ENCODE measurements at places on chromosomes 4 and X.

GRCh38 chrX:22526339-22526738 lies 253.6 kb downstream of the CBLL2 start:
- no peak overlapping the region for H3K4me3 ChIP-seq
- peak; percentile 77 for DNase-seq
- H3K27me3 ChIP-seq: no peaks in the 10 kb centered on the region
- no peaks in the 10 kb centered on the region for H3K4me1 ChIP-seq
- no peaks in the 10 kb centered on the region for H3K36me3 ChIP-seq
- no peak overlapping the region for H3K27ac ChIP-seq

GRCh38 chrX:71224098-71224708 lies 1.2 kb downstream of the GJB1 start:
- no peaks in the 10 kb centered on the region for H3K27me3 ChIP-seq
- no peaks in the 10 kb centered on the region for H3K4me1 ChIP-seq
- H3K36me3 ChIP-seq: no peaks in the 10 kb centered on the region
- DNase-seq: no peak
- H3K4me3 ChIP-seq: no peak overlapping the region

DNA sequence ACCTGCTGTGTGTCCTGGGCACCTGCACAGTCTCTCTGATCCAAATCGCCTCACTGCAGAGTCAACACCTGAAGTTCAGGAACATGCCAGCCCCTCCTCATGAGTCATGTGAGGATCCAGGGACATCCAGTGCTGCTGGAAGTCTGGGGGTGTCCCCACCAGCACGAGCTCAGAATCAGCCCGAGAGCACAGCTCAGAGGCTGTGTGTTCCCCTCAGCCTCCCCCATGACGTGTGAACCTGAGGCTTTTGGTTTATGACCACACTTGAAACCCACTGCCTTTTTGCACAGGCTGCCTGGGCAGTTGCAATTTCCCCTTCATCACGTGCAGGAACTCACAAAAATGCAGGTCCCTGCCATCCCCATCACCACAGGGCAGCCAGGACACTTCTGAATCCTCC lies 47.1 kb downstream of the PPP2R2C start:
- H3K27me3 ChIP-seq: no peaks in the 10 kb centered on the region
- no peak overlapping the region for H3K4me3 ChIP-seq
- no peak for DNase-seq
- no peaks in the 10 kb centered on the region for H3K4me1 ChIP-seq

GRCh38 chr4:155773196-155773800 lies 14.5 kb downstream of the GUCY1B1 start:
- H3K36me3 ChIP-seq: no peaks in the 10 kb centered on the region
- H3K4me1 ChIP-seq: no peaks in the 10 kb centered on the region
- DNase-seq: peak; percentile 59
- no peak overlapping the region for H3K27ac ChIP-seq
- no peaks in the 10 kb centered on the region for H3K27me3 ChIP-seq

GRCh38 chrX:84188320-84188834 lies 378 bp upstream of the RPS6KA6 start:
- no peaks in the 10 kb centered on the region for H3K4me1 ChIP-seq
- no peak overlapping the region for H3K27ac ChIP-seq
- DNase-seq: peak; percentile 60
- peak overlapping the region; percentile 58 for H3K4me3 ChIP-seq
- no peaks in the 10 kb centered on the region for H3K27me3 ChIP-seq

DNA sequence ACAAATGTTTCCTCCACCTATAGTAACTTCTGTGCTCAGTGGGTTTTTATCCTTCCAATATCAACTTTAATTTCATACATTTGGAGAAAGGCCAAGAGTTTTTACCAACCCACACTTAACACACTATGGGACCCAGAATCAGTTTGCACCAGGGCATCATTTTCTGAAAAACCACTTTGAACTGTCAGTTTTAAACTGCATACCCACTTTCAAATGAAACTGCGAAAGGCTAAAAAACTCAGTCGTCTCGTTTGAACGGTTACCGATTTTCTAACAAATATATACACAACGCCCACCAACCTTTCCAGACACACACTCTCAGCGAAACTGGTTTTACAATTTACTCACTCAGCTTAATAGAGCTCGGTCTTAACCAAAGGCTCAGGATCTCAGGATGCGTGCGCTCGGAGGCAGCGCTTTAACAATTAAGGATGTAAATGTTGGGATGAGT lies 376 bp downstream of the ABCG2 start:
- DNase-seq: no peak
- H3K27me3 ChIP-seq: no peaks in the 10 kb centered on the region
- H3K36me3 ChIP-seq: no peaks in the 10 kb centered on the region
- H3K4me3 ChIP-seq: peak overlapping the region; percentile 70

- DNase-seq: peak; percentile 32
- no peak overlapping the region for H3K4me3 ChIP-seq
- H3K4me1 ChIP-seq: no peaks in the 10 kb centered on the region
- no peak overlapping the region for H3K27ac ChIP-seq
Observed at GRCh38 chr4:16817286-16817685, 81.2 kb downstream of the LDB2 start.

DNA sequence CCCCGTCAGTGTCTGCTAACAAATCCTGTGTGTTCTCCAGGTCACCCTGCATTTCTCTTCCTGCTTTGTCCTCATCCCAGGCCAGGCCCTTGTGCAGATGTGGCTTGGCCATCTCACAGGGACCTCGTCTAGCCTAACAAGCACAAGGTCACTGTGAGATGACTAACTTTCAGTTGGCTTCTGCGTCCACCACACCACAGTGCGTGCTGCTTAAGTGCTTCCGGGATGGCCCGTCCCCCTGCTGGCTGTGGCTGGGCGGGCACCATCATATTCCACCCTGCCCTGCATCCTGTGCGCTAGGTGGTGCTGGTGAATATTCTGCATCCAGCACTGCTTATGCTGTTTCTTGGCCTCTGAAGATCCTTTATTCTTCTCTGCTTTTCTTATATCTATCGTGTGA lies 33.8 kb downstream of the RBBP7 start:
- H3K27ac ChIP-seq: no peak overlapping the region
- peaks cover 11% of the 10 kb centered on the region for H3K36me3 ChIP-seq
- H3K27me3 ChIP-seq: no peaks in the 10 kb centered on the region
- DNase-seq: peak; percentile 49
- no peak overlapping the region for H3K4me3 ChIP-seq

DNA sequence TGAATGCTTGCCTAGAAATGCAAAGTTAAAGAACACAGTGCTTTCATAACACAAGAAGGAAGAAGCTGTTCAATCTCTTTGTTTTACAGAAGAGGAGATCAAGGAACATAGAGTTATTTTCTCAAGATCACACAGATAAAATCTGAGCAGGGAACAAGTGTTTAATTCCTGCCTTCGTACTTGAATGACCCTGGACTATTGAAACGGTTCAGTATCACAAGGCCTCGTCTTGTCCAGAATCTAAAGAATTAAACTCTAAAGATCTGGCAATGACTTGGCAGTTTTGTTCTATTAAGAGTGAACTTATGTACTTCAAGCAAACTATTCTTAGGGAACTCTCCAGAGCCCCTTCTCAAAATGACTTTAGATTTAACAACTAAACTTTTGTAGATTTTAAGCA lies 97.7 kb downstream of the ANXA5 start:
- H3K4me1 ChIP-seq: no peaks in the 10 kb centered on the region
- H3K27me3 ChIP-seq: no peaks in the 10 kb centered on the region
- no peaks in the 10 kb centered on the region for H3K36me3 ChIP-seq

DNA sequence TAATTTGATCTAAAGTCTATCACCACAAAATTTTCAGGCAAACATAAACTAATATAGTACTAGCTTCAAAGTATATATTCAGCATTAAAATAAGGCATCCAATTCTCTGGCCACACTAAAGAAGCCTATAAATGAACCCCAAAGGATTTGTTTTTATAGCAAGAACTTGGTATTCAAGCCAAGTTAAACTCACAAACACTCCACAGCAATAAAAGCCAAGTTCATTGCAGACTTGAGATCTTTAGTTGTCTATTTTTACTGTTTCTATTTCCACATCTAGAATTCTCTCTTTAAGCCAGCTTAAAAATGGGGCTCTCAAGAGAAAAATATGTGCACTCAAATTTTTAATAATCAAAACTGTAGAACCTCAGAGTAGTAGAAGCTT lies 51.1 kb downstream of the WDFY3 start:
- peaks cover under 1% of the 10 kb centered on the region for H3K4me1 ChIP-seq
- no peak for DNase-seq
- no peaks in the 10 kb centered on the region for H3K36me3 ChIP-seq
- H3K27me3 ChIP-seq: no peaks in the 10 kb centered on the region

DNA sequence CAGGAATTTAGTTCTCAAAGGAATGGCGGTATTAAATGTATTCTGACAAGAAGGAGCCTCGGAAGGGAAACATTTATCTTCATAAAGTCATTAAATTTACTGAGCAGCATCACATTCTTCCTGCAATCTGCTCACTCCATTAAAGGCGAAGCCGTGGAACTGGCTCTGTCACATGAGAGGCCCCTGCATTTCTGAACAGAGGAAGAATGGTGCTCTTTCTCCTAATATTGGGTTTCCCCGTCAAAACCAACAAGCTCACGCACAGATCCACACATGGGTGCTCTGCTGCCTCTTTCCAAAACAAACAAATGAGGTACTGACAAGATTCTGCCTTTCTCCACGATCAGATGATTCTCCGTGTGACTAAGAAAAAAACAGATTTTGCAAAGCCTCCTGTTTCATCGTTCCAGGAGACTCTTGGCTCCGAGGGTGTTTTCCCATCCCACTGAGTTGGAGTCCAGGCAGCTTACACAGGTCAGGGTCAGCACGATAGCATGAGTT lies 191.2 kb downstream of the IDS start:
- no peaks in the 10 kb centered on the region for H3K27me3 ChIP-seq
- H3K4me1 ChIP-seq: no peaks in the 10 kb centered on the region
- no peaks in the 10 kb centered on the region for H3K36me3 ChIP-seq
- no peak overlapping the region for H3K27ac ChIP-seq

DNA sequence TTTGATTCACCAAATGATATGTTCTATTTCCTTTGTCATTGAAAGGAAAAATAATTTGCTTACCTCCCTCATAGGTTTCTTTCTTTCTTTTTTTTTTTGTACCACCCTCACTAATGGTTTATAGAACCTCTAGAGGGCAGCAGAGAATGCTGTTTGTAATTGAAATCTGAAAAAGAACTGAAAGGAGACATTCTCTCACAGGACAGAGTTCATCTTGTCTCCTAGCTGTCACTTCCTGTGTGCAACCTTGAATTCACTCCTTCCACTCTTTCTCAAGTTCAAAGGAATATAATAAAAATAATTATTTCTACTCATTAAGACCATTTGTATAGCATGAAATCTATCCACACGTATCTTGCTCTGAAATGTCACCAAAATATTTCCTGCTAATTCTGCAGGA lies 51.0 kb downstream of the GUCY1B1 start:
- DNase-seq: peak; percentile 95
- no peaks in the 10 kb centered on the region for H3K27me3 ChIP-seq
- H3K27ac ChIP-seq: no peak overlapping the region
- H3K4me3 ChIP-seq: no peak overlapping the region

DNA sequence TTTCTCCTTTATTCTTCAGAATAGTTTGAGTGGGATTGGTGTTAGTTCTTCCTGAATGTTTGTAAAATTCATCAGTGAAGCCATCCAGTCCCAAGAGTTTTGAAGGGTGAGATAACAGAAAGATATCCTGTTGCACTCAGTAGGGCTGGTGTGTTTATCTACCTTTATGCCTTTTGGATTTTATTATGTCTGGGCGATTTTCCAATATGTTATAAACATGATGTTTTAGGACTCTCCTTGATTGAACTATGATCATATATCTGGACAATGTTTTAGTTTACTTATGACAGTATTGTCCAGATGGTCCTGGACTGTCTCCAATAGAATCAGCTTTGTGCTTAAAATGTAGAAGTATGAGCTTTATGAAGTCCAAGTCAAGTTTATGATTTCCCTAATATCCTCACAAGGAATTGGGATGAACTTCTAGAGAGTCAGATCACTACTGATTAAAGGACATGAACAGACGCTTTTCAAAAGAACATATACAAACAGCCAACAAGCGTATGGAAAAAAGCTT lies 77.6 kb upstream of the ITM2A start:
- no peak for DNase-seq
- H3K27me3 ChIP-seq: no peaks in the 10 kb centered on the region
- H3K27ac ChIP-seq: no peak overlapping the region
- H3K36me3 ChIP-seq: no peaks in the 10 kb centered on the region

DNA sequence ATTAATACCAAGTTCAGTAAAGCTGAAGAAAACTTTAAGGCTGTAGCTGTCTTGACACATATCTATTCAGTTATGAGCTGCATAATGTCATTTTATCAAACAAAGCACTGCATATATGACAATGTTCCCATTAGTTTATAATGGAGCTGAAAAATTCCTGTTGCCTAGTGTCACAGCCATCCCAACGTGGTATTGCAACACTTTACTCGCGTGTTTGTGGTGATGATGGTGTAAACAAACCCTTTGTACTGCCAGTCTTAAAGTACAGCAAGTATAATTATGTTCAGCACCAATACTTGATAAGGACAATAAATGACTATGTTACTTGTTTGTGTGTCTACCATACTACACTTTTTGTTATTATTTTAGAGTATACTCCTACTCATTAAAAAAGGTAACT lies 1415.6 kb upstream of the PCDH7 start:
- no peak for DNase-seq
- no peaks in the 10 kb centered on the region for H3K27me3 ChIP-seq
- H3K4me3 ChIP-seq: no peak overlapping the region
- H3K27ac ChIP-seq: no peak overlapping the region
- H3K4me1 ChIP-seq: no peaks in the 10 kb centered on the region
- H3K36me3 ChIP-seq: no peaks in the 10 kb centered on the region

GRCh38 chrX:154748712-154749339 lies 2.1 kb downstream of the GAB3 start:
- no peak overlapping the region for H3K27ac ChIP-seq
- no peaks in the 10 kb centered on the region for H3K36me3 ChIP-seq
- H3K27me3 ChIP-seq: no peaks in the 10 kb centered on the region
- no peak overlapping the region for H3K4me3 ChIP-seq
- no peaks in the 10 kb centered on the region for H3K4me1 ChIP-seq
- DNase-seq: peak; percentile 20

- no peak for DNase-seq
- no peak overlapping the region for H3K27ac ChIP-seq
- no peaks in the 10 kb centered on the region for H3K4me1 ChIP-seq
- no peak overlapping the region for H3K4me3 ChIP-seq
Observed at GRCh38 chr4:15951781-15952180, 11.2 kb downstream of the FGFBP2 start.

- DNase-seq: no peak
- no peaks in the 10 kb centered on the region for H3K36me3 ChIP-seq
- no peak overlapping the region for H3K27ac ChIP-seq
- no peaks in the 10 kb centered on the region for H3K4me1 ChIP-seq
- no peak overlapping the region for H3K4me3 ChIP-seq
Observed at GRCh38 chr4:17670423-17670822, 56.0 kb downstream of the MED28 start.

- no peak overlapping the region for H3K27ac ChIP-seq
- H3K4me1 ChIP-seq: no peaks in the 10 kb centered on the region
- no peaks in the 10 kb centered on the region for H3K36me3 ChIP-seq
- no peaks in the 10 kb centered on the region for H3K27me3 ChIP-seq
- no peak overlapping the region for H3K4me3 ChIP-seq
Observed at GRCh38 chr4:94032754-94033153, 174.9 kb upstream of the SMARCAD1 start.

DNA sequence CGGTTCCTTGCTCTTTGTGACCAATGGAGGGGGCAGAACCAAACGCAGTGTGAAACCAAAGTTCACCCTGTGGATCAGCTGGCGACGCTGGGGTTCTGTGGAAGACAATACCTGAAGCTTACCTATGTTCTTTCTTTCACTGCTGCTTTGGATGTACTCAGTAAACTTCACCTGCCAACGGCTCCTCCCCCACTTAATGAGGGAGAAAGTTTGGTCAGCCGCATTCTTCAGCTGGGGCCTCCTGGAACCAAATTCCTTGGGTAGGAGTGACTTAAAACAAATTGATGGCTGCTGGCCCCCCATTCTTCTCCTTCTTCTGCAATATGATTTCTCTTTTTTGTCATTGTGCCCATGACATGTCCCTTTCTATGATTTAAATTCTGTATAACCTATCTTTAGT lies 282.4 kb downstream of the ANK2 start:
- no peaks in the 10 kb centered on the region for H3K4me1 ChIP-seq
- H3K27me3 ChIP-seq: no peaks in the 10 kb centered on the region
- H3K36me3 ChIP-seq: no peaks in the 10 kb centered on the region
- no peak overlapping the region for H3K4me3 ChIP-seq
